Occipital lobe (tissue), 3 donors: ENCODE measurements at places on chromosomes 5 and 9. TPM values are rescaled to one million over a fixed set of nuclear protein-coding genes. Genes with fewer than 3 reads are reported as not detected.

GRCh38 chr9:88792502-88792901 is 198.8 kb upstream of the S1PR3 start:
- DNase-seq = no peak

DNA sequence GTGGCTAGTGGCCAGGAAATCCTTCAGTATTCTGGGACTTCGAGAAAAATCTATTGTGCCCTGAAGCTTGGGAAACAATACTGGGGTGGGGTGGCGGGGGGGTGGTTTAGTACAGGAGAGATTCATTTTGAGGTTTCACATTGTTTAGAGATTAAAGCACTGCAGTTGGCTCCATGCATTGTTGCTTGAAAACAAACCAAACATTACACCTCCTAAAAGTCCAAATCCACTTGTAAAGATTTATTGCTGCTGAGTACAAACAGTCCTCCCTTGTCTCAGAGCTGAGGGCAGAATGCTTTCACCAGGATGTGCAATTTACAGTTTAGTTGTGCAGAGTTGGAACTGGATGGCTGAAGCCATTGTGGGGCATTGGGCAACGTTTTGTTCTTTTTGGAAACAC is 49.4 kb downstream of the GGTA1 start:
- no peak for DNase-seq

DNA sequence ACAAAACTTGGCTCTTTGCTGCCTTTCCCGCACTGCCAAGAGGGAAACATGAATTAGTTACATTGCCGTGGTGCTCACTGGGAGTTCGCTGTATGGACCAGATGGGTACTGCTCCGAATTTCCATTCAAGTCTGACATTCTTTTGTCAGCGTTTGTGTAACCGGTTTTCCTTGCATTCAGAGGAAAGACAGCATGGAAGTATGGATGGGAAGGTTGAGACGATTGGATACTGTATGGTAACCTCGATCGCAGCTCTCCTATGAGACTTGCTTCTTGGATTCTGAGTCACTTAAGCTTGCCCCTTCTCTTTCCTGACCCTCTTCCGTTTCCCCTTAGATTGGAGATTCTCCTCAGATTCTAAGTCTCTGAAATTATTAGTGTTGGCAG is 625 bp upstream of the UBLCP1 start:
- DNase-seq = peak; percentile 4

Gene GABRP
- not detected for total RNA-seq

- no peak for DNase-seq
Measured at GRCh38 chr5:166979307-166979895, 1312.0 kb upstream of the WWC1 start.

- DNase-seq = no peak
Measured at GRCh38 chr5:137122075-137122474, 377.1 kb downstream of the SPOCK1 start.

DNA sequence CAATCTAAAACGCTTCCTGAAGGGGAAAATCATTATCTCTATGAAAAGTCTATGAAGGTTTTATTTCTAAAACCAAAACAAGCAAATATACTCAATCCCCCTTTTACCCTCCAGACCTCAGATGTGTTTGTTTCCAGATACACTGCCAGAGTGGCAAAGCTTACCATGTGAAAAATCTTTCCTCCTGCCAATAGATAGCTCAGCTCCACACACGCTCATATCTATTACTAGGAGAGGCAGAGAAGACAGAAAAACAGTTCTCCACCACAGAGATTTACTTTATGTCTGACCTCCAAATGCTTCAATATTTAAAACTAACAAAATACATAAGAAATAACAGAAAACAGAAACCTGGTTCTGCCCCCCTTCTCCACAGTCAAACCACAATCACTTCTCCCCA is 7.0 kb downstream of the IRX2 start:
- DNase-seq = no peak

DNA sequence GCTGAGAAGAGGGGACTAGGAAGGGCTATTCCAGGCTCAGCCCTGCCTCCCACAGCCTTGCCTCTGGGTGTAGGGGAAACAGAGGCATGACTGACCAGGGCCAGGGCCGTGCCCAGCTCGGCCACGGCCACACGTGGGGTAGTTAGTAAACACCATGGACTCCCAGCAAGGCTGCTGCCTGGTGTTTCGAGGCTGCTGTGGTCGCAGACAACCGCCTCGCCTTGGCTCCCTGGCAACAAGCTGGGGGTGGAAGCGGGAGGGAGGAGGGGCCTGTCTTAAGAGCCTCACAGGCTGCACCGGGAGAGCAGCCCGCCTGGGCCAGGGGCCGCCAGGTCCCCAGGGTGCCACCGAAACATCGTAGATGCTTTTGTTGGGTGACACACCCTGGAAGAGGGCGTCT is 90.2 kb upstream of the CACNA1B start:
- DNase-seq = peak; percentile 18

- no peak for DNase-seq
Measured at GRCh38 chr5:25614466-25614865, 969.7 kb upstream of the CDH10 start.

DNA sequence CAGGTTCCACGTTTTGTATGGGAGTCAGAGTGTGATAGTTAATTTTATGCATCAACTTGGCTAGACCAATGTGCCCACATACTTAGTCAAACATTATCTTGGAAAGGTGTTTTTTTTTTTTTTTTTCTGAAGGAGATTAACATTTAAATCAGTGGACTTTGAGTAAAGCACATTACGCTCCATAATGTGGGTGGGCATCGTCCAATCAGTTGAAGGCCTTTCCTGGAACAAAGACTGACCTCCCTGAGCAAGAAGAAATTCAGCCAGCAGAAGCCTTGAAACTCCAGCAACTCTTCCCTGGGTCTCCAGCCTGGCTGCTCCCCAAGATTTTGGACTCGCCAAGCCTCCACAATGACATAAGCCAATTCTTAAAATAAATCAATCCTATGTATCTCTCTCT is 711.4 kb downstream of the MTRR start:
- DNase-seq = no peak

DNA sequence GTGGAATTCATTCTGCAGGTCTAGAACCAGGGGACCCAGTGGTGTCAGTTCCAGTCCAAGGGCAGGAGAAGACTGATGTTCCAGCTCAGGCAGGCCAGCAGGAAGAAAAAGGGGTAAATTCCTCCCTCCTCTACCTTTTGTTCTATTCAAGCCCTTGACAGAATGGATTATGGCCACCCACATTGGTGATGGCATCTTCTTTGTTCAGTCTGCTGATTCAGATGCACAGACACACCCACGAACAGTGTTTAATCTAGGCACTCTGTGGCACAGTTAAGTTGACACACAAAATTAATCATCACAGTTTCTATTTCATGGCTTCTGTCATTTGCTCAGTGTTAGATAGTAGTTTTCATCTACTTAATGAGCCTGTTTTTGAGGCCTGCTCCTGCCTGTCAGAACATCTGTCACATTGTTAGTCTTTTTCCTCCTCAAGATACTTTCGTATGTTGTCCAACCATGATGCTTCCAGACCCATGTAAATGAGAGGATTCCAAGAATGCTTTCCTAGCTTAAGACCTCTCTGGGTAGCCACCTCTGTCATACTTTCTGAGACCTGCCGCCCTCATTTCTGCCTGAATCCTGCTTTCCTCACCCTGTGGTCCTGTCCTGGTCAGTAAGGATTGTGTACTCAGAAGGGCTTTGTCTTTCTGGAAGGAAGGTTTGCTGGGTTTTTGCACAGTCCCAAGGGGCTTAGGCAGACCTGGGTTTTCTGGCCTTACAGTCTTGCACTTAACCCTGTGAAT is 72.5 kb downstream of the SPIN1 start:
- DNase-seq = no peak

GRCh38 chr5:110255194-110255593 is 471.3 kb downstream of the TMEM232 start:
- DNase-seq = no peak

Gene PCDHGA5
- total RNA-seq = 6.6 TPM

GRCh38 chr5:140302786-140303639 is at the start of gene PFDN1:
Gene PFDN1 (minus strand): TSS chr5:140303101. CDS start chr5:140303073, 28 bp downstream.
- peak; percentile 86 for DNase-seq

GRCh38 chr9:96686638-96687335 is 31.7 kb upstream of the PRXL2C start:
- DNase-seq = peak; percentile 86

Gene COL5A1
- 4.5 TPM for total RNA-seq

- no peak for DNase-seq
Measured at GRCh38 chr5:136886608-136887007, 521.3 kb upstream of the TRPC7 start.
